ENCODE measurements at places on chromosomes 16 and 17.
A peak's percentile ranks its signal among the peaks of the same experiment; 100 is the strongest.

GRCh38 chr17:45780921-45781320 is 3.2 kb upstream of the CRHR1 start:
- no peak for DNase-seq

DNA sequence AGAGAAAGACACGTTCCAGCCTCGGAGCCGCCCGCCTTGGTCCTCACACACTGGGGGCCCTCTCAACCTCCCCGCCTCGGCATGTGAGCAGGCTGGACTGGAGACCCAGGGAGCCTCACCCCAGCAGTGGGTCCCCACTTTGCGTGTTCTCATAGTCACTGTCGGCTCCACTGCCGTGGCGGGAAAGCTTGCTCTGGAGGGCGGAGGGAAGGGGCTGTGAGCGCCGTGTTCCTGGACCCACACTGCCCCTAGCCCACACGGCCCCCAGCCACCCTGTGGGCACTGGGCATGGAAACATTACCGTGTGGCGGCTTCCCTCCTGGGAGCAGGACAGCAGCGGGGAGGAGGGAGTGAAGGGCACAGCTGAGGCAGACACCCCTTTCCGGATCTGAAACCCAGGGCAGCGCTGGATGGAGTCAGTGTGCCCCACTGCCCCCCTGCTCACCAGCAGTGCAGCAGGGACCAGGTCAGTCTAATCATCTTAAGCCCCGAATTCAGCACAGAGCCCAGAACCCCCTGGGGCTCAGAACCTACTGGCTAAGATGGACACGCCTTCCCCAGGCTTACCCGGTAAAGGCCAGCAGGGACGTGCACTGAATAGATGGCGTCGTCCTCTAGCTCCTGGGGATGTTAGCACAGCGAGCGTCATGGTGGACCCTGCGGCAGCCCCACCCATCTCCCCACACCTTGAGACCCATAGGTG is 7.2 kb downstream of the TP53I13 start:
- no peak for DNase-seq

GRCh38 chr16:53605831-53606400 is 97.7 kb downstream of the RPGRIP1L start:
- no peak for DNase-seq

- no peak for DNase-seq
These were observed 8.8 kb downstream of the CDK5R1 start for GRCh38 chr17:32495359-32496231.

GRCh38 chr16:57906382-57907316 is 64.3 kb downstream of the CNGB1 start:
- peak; percentile 6 for DNase-seq

GRCh38 chr17:2634361-2634960 is 41.0 kb downstream of the PAFAH1B1 start:
- no peak for DNase-seq

DNA sequence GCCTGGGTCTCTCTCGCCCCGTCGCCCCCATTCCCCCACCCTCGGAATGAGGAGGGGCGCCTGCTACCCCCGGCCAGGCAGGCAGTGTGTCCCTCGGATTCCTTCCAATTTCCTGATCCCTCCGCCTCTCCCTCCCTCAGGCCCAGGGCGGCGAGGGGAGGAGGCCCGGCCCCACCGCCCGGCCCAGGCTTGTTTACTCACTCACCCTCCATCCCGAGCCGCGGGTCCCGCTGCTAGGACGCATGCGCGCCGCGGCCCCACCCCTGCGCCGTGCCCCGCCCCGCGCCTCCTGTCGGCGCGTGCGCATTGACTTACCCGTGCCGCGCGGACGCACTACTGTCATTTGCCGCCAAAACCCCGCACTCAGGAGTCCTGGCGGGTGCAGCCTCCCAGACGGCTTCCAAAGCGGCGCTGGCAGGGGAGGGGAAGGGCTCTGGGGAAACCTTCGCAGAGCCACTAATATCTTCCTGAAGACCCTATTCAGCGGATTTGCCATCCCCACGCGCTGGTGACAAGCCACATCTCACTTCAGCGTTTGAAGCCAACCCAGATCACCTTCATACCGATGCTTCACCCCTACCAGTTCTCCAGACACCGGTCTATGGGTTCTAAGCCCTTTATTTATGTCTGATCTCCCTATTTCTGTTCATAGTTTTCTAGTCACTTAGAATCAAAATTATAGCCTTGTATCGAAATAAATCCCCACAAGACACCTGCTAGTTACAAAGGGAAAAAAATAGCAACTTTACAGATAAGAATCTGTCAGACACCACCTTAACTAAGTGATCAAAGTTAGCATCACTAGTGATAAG is at the start of gene EZH1:
EZH1 (minus strand) TSS at position 235 of the 812 bp plus-strand sequence. CDS start 16,099 bp downstream, outside the sequence.
- peak; percentile 92 for DNase-seq

DNA sequence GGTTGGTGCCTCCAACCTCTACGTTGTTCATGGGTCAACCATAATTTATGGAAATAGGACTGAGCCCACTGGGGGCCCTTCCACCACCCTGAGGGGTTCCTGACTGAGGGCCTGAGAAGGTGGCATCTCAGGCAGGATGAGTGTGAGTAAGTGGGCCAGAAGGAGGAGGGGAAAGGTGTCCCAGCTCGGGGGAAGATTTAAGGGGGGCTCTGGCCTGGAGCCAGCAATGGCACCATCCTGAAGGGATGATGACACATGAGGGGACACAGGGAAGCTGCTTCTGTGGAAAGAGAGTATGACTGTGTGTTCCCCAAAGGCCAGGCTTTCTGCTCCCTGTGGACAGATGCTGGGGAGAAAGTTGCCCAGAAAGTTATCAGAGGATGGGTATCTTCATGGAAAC is 18.7 kb downstream of the MYL4 start:
- no peak for DNase-seq

DNA sequence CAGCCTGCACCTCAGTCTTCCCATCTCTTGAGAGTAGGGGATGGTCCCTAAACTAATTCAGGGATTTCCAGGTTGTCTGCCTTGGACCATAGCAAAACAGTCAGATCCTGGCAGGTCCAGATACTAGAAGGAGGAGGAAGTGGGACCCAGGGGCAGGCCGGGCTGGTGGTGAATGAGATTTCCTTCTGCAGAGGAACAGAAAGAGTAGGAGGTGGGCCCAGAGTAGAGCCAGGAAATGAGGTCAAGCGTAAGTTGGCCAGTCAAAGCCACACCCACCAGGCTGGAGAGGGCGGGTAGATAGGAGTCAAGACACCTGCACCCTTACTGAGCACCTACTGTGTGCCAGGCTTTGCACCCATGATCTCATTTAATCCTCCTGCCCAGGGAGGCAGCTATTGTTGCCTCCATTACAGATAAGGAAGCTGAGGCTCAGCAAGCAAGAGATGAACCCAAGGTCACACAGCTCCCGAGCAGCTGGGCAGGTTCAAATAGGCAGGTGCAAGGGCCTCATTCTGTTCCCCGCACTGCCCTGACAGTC is 2.6 kb downstream of the CDH5 start:
- no peak for DNase-seq

- DNase-seq = no peak
These were observed 19.2 kb downstream of the FAM234A start for GRCh38 chr16:253833-254232.

- no peak for DNase-seq
These were observed 113.2 kb downstream of the CCDC182 start for GRCh38 chr17:57631871-57632270.

GRCh38 chr16:66113223-66113622 is 253.3 kb upstream of the CDH5 start:
- DNase-seq = no peak

DNA sequence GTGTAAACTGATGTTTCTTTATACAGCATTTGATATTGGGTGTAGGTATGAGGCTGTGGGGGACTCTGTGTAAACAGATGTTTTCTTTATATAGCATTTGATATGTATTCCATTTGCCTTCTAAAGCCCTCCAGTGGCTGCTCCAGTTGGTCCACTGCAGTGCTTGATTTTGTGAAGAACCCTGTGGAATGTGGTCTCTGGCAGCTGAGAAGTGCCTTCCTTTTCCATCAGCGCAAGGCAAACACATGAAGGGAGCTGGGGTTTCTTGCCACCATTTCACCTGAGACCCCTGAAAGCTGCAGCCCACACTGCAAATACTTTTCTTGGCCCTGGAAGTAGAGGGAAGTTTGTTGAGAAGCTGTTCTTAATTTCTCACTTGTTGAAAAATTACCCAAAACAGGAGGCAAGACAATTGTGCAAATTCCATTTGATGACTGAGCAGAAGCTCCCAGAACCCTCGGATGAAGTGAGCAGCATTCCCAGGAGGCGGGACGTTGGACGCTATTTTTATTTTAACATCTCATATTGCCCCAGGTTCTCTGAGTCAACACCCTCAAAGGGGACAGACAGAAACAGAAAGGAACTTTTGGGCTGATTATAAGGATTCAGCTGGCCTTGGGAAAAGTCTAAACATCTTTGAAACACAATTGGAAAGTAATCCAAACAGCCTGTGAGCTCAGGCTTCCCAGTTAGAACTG is 158.5 kb upstream of the RPH3AL start:
- DNase-seq = no peak
